T-helper 17 cell (primary cell): ENCODE measurements at places on chromosomes 7 and 10.

DNA sequence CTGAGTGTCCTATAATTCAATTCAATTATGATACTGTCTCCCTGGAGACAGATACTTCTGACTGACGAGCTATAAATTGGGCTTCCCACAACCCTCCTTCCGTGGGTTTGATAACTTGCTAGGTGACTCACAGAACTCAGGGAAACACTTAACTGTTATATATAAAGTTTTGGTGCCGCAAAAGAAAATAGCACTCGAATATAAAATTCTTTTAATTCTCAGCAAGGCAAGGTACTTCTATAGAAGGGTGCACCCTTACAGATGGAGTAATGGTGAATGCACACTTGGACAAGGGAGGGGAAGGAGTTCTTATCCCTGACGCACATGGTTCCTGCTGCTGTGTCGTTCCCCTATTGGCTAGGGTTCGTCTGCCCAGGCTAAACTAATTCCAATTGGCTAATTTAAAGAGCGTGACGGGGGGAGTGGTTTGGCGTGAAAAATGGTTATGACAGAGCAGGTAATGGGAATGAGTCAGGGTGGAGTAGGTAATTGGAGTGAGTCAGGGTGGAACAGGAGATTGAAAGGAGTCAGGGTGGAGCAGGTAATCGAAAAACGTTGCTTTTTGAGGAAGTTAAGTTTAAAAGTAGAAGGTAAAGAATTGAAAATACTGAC lies 20.8 kb upstream of the GHITM start:
- no peak for DNase-seq

DNA sequence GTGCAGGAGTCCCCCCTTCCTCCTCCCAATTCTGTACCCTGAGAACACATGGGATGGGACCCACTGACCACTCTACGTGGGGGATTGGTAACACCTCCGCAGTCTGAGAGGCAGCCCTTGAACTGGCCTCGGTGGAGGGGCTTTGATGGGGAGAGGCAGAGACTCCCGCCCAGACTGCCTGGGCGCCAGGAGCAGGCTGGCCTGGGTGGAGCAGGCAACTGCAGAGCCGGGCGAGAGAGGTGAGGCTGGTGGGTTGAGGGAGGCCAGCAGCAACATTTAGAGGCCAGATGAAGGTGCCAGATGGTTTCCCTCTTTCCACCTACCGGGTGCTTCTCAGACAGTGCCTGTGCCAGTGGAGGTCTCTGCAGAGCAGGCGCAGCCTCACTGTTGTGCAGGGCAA lies 30.7 kb upstream of the ZNF467 start:
- DNase-seq, result no peak

GRCh38 chr10:2119316-2119715 lies 382.0 kb upstream of the ADARB2 start:
- DNase-seq, result no peak

DNA sequence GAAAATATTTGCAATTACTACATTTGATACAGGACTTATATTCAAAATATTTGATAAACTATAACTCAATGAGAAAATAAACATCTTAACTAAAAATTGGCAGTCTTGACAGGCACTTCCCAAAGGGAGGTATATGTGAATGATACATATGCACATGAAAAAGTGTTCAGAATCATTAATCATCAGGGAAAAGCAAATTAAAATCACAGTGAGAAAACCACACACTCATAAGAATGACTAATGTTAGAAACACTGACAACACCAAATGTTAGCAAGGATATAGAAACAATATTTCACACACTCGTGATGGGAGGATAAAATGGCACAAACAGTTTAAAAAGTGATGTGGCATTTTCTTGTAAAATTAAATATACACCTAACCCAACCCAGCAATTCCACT lies 4.1 kb upstream of the VPS26A start:
- no peak for DNase-seq

- no peak for DNase-seq
Measured at GRCh38 chr7:137454246-137454724, 110.8 kb upstream of the PTN start.

DNA sequence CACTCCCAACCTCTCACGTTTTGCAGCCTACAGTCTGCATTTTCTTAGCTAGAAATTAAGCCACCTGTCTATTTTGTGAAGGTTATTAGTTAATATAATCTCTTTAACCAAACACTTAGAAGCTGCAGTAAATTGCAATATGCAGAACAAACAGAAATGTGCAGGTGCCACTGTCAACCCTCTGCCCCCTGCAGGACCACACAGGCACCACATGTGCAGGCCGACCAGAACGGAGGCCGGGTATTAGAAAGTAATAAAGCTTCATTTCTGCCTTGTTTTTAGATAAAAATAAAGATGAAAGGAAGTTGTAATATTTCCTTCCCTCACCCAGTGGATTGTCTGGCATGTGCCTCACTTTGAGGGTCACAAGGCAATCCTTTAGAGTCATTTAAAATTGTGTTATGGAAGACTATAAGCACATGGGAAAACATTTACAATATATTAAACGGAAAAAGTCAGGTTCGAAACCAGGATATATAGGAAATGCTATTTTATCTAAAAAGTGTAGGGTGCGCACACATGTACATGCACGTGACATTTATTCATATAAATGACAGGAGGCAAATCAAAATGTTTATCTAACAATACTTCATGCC lies 158.2 kb downstream of the ARHGAP12 start:
- peak; percentile 27 for DNase-seq

DNA sequence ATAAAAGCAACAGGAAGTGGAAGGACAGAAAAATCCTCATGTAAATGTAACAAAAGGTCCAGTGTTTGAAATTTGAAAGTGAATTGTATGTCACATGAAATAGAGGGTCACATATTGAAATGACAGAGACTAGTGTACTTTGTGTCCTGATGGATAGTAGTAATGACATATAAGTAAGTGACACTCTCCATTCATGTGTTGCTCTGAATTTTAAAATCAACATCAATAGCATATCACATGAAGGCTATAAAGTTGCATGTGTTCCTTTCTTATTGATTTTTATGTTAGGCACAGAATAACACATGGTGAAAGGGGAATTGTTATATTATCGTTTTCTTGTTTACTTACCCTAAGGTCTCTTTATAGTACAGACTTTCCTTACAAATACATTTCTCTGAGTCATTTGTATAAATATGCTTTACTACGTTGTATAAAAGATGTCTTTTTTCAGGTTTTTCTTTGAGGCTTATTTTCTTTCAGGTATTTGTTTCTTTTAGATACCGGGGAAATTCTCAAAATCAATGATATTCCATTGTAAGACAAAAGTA lies 104.6 kb upstream of the CACNA2D1 start:
- no peak for DNase-seq

DNA sequence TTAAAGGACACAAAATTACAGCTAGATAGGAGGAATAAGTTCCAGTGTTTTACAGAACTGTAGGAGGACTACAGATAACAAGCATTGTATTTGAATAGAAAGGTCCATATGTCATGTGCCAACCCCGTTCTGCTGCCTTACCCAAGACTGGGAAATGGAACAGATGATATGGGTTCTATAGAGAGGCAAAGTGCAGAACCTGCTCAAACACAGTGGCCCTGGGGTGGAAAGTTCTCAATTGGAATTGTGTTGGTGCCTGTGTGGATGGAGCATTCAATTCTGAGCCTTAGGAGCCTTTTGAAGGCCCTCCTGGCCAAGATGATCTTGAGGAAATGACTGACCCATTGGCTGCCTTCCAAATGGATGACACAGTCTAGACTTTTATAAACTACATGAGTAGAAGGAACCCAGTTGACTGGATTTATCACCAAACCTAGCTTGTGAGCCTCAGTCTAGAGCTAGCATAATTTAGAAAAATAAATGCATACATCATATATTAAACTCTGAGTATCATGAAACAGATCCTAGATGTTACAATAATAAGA lies 4.1 kb upstream of the PRSS1 start:
- DNase-seq, result no peak

DNA sequence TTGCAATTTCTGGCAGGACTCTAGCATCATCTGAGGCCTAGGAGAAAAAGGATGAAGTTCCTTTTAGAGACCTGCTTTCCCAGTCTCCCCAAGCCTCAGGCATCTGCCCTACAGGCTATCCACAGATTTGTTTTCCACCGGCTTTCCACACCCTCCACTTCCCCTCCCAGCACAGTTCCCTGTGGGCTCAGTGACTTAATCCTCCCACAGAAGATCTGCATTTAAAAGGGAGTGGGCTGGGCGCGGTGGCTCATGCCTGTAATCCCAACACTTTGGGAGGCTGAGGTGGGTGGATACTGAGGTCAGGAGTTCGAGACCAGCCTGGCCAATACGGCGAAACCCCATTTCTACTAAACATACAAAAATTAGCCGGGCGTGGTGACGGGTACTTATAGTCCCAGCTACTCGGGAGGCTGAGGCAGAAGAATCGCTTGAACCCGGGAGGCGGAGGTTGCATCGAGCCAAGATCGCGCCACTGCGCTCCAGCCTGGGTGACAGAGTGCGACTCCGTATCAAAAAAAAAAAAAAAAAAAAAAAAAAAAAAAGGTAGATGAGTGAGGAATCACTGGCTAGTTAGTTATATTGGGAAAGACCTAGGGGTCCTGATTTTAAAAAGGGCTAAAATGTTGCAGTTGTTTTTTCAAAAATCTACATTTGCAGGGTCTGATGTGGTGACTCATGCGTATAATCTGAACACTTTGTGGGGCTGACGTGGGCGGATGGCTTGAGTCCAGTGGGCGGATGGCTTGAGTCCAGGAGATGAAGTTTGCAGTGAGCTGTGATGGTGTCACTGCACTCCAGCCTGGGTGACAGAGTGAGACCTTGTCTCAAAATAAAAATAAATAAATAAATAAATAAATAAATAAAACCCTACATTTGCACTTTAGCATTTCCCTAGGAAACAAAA lies 119.5 kb downstream of the BAMBI start:
- no peak for DNase-seq

DNA sequence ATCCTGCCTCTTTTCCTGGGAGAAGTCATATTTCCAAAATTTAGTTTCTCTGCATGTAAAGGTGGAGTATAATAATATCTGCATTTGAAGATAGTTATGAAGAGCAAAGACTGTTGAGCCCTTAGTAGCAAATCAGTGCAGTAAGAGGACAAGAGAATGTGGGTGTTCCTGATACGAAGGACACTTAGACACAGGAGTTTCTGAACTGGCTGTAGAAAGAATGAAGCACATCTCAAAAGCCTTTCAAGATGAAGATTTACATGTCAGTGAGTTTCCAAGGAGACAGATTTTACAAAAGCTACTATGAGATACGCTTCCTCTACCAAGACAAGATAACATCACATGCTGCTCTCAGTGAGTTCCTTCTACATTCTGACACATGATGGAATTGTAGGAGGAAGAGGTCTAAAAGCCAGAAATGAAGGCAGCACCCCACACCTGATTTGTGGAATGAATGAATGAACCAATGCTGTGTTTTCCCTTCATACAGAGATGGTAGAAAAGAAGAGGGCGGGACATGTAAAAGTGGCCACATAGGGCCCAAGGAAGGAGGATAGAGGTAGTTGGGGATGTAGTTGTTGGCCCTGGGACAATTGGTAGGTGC lies 173.6 kb upstream of the PDE1C start:
- DNase-seq, result no peak

DNA sequence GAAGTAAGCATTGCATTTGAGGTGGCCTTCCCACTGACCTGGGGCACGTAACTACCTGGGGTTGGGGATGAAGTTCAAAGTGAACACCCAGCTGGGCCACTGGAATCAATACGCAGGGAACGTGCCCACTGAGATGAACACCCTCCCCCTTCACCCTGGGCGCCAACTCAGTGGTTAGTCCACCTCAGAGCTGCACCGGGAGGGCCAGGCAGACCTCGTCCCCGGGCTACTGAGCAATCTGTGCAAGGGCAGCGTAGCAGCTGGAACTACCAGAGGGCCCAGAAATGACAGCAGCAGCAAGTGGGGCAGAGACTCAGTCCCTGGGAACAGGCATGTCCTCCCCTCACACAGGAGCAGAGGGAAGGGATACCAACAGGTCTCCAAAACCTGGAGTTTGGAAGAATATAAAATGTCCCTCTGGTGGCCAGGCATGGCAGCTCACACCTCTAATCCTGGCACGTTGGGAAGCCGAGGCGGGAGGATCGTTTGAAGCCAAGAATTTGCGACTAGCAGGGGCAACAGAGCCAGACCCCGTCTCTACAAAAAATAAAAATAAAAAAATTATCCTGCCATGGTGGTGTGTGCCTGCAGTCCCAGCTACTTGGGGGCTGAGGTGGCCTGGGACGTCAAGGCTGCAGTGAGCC lies 143.9 kb downstream of the SH3PXD2A start:
- no peak for DNase-seq

GRCh38 chr10:100780324-100780723 lies 34.9 kb downstream of the PAX2 start:
- DNase-seq, result no peak

- no peak for DNase-seq
Measured at GRCh38 chr7:108094346-108094745, 35.8 kb downstream of the LAMB4 start.

- DNase-seq, result no peak
Measured at GRCh38 chr10:15723803-15724202, 4.1 kb upstream of the ITGA8 start.

- peak; percentile 37 for DNase-seq
Measured at GRCh38 chr7:151400626-151401315, 9.1 kb downstream of the WDR86 start.

DNA sequence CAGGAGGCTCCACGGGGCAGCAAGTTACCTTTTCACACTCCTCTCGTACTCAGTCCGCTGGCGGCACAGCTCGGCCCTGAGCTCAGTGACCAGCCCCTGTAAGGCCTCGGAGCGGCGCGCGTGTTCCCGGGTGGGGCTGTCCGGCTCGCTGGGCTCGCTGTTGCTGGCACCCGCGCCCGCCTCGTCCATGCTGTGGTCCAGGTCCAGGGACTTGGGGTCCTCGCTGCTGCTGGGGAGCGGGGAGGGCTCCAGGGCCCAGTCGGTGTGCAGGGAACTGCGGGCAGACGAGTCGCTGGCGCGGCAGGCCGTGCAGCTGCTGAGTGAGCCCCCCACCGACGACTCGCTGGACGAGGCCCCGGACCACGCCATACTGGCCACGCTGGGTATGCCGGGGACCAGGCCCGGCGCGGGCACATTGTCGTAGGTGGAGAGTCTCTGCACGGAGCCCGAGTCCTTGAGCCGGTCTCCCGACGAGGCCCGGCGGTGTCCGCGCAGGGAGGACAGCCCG lies 143.8 kb downstream of the MAPK8 start:
- no peak for DNase-seq

- DNase-seq, result no peak
Measured at GRCh38 chr7:155942226-155942950, 130.1 kb upstream of the SHH start.

- no peak for DNase-seq
Measured at GRCh38 chr10:45404087-45404769, 30.2 kb downstream of the ALOX5 start.

- DNase-seq, result no peak
Measured at GRCh38 chr10:13296476-13296875, 3.4 kb downstream of the PHYH start.

- no peak for DNase-seq
Measured at GRCh38 chr10:35150308-35150707, 23.7 kb downstream of the CREM start.
